BE2C (cell line): ENCODE measurements at places on chromosomes 7 and 10.

GRCh38 chr10:89887830-89888229, 186.4 kb downstream of the KIF20B start:
- no peak for DNase-seq

GRCh38 chr10:46524472-46525176, 31.8 kb downstream of the GPRIN2 start:
- no peak for DNase-seq

DNA sequence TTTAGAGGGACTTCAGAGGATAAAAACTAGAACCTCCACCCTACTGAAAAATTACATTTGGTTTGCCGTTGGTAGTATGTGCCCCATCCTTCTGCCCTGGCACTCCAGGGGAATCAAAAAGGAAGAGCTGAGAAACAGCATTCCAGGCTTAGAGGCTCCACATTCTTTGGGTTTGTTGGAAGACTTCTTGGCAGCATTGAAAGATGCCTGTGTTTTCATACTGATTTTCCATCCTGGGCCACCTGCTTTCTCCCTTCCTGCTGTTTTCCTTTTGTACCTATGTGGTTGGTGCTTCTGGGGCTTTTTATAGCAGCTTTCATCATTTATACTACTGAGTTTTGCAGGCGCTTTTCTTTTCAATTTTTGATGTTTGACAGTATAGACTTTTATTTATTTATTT, 61.7 kb downstream of the AUTS2 start:
- DNase-seq, result no peak

GRCh38 chr7:510131-510481, 9.5 kb downstream of the PDGFA start:
- DNase-seq, result no peak

GRCh38 chr7:82247814-82248433, 195.7 kb downstream of the CACNA2D1 start:
- no peak for DNase-seq

DNA sequence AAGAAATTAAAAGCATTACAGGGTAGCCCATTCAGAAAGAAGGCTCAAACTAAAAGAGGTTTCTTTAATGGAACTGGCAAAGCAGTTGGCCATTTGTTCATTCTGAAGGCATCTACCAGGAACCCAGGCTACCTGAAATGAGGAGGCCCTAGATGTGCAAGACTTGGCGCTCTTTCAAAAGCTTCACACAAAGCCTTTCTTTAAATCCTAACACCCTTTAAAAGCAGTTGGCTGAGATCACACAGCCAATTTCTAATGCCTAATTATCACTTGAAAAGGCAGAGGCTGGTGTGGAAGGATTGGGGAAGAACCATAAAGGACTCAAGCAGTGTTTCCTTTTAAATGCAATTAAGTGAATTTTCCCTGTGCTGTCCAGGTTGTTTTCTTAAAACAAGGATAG, 23.2 kb downstream of the PPP1R17 start:
- no peak for DNase-seq

DNA sequence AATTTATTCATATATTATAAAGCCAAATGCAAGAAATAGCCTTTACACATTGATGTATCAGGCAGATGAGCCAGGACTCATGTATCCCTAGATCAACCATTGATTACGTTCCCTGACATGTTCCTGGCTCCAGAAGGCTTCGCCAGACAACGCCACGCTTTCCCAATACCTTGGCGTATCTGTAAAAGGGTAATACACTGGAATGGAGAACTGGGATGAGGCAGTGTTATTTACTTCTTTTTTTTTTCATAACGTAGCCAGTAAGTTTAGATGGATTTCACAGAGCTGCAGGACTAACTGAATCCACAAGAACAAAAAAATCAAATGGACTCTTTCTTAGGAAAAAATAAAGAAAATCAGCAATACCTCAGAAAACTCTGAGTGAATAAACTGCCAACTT, 588.1 kb upstream of the SEMA3D start:
- no peak for DNase-seq

GRCh38 chr10:94210440-94211168, 152.1 kb downstream of the NOC3L start:
- no peak for DNase-seq

DNA sequence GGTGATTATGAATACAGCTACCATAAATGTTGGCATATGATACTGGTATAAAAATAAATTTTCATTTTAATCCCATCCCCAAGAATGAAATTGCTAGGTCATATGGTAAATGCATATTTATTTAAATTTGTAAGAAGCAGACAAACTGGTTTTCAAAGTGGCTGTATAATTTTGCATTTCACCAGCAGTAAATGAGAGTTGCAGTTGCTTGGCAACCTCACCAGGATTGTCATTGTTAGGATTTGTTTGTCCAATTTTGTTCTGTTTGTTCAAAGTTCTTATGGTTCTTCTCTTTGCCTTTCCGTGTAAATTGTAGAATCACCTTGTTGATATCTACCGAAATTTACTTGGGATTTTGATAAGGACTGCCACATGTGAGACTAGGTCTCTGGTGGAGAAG, 237.4 kb downstream of the OTUD1 start:
- DNase-seq, result no peak

GRCh38 chr10:43048301-43049051, 28.4 kb upstream of the RET start:
- no peak for DNase-seq

DNA sequence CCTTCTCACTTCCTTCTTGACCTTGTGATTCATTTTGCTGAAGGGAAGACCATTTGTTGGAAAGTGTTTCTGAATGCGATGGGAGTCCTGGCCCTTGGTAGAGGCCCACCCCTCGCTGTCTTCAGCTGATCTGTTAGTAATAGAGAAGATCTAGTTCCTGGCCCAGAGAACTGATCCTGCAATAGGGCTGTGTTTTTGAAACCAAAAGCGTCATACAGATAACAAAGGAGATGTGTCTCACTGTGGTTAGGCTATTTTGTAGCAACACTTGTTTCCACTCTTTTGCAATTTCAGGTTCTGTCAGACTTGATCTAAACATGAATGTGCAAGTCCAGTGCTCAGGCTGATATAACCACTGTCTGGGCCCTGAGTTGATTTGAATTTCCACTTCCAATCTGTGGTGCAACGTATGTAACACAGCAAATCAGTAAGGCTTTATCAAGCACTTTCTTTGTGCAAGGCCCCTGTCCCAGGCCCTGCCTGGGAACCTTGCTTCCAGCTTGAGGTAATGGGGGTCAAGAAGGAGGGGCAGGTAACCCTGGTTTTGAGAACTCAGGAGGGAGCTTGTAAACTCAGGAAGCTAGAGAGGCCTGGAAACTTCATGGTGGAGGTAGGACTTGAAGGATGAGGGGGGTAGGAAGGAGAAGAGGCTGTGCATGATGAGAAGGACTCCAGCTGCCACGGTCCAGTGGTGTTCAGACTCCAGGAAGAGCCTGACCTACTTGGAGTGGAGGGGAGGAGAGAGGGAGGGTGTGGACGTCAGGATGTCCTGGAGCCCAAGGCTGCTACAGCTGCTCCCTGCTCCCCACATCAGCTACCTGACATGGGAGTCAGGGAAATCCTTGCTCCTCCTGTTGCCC, 42.2 kb upstream of the SRGN start:
- no peak for DNase-seq

DNA sequence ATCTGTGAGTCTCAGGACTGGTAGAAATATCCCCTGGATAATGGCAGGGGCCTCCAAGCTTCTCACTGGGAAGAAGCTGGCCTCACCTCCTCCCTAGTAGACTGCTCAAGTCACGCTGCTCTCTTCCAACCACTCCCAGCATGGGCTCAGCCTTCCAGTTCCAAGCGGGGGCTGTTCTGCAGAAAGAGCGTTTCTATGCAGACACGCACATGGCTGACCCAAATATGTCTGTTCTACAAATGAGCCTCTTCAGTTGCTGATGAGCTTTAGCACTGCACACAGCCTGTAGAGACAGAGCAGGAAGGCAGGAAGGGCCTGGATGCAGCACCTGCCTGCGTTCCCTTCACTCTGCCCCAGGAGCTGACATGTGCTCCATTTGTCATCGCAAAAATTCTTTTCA, 523.9 kb upstream of the MGMT start:
- no peak for DNase-seq

DNA sequence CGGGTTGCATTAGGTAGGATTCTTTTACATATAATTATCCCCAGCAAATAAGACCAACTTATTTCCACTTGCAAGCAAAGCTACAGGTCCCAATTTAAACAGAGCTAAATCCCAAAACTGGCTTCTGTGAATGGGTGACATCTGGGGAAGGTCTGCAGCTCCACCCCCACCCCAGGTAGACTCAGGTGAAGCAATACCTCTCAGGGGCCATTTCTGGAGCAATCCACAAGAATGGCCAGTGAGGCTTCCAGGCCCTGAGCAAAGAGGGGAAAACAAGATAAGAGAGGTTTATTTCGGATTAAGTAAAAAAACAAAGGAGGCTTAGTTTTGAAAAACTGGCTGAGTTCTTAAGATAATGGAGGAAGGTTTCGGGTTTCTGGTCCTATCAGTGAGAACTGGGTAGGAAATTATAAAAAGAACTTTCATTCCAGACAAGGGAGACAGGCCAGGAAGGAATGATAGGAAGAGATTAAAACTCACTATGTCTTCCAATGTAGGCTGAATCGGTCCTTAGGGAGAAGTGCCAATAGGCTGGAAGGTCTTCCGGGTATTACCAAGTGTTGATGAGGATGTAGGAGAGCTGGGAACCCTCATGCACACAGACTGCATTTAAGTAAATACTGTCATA, 25.4 kb downstream of the SH3PXD2A start:
- no peak for DNase-seq

GRCh38 chr10:29176845-29177832, 111.7 kb upstream of the LYZL1 start:
- no peak for DNase-seq

DNA sequence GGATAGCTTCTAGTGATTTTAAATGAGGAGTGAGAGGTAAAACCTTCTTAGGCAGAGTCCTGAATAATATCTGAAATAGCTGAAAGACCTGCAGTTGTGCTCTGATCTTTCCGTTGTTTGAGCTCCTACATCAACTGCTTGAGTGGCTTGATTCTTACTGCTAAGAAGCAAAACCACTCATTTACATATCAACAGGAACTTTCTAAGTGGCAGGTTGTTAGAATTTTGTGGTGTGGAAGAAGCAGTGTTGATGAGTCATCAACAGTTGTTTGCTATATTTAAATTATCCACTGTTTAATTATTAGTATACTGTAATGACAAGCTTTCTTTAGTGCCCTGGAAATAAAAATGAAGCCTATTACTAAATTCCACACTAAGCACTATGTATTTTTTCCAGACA, 689.5 kb downstream of the DNAJB9 start:
- DNase-seq, result no peak

DNA sequence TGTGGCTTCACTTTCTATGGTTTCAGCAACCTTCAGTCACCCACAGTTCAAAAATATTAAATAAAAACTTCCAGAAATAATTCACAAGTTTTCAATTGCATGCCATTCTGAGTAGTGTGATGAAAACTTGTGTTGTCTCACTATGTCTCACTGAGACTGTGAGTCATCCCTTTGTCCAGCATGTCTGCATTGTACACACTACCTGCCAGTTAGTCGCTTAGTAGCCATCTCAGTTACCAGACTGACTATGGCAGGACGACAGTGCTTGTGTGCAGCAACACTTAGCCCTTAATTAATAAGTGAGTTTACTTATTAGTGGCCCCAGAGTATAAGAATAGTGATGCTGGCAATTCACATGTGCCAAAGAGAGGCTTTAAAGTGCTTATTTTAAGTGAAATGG, 22.5 kb downstream of the CCDC186 start:
- DNase-seq, result no peak

GRCh38 chr10:42979181-42979580, 97.7 kb upstream of the RET start:
- DNase-seq, result peak; percentile 32

- DNase-seq, result no peak
Measured at GRCh38 chr10:104300002-104300735, 31.2 kb downstream of the GSTO2 start.

GRCh38 chr10:126205486-126206205, 182.6 kb downstream of the ADAM12 start:
- DNase-seq, result no peak
